ENCODE measurements at places on chromosomes 2 and 18. TPM values are rescaled to one million over a fixed set of nuclear protein-coding genes. Genes with fewer than 3 reads are reported as not detected.

DNA sequence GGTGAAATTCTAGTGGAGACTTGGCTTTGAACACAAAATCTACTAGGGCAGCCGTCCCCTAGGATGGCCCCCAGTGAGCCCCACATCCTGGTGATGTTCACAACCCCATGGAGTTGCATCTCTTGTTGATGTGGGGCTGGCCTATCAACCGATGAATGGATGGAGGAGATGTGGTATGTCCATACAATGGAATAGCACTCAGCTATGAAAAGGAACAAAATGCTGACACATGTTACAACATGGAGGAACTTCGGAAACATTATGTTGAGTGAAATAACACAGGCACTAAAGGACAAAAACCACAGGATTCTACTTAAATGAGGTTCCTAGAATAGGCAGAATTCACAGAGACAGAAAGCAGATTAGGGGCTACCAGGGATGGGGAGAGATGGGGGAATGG lies 80.1 kb upstream of the ASAP2 start:
- H3K27me3 ChIP-seq = peaks cover 2% of the 10 kb centered on the region
- no peak for DNase-seq
- no peaks in the 10 kb centered on the region for H3K4me1 ChIP-seq
- no peaks in the 10 kb centered on the region for H3K36me3 ChIP-seq
- H3K4me3 ChIP-seq = no peak overlapping the region

Gene SPP2
- not detected for total RNA-seq

- H3K27me3 ChIP-seq = peaks cover 2% of the 10 kb centered on the region
- peaks cover 39% of the 10 kb centered on the region for H3K4me1 ChIP-seq
- peaks cover 19% of the 10 kb centered on the region for H3K36me3 ChIP-seq
- peak; percentile 18 for DNase-seq
- no peak overlapping the region for H3K27ac ChIP-seq
- H3K4me3 ChIP-seq = no peak overlapping the region
Measured at GRCh38 chr2:46315103-46315890, 18.1 kb downstream of the EPAS1 start.

DNA sequence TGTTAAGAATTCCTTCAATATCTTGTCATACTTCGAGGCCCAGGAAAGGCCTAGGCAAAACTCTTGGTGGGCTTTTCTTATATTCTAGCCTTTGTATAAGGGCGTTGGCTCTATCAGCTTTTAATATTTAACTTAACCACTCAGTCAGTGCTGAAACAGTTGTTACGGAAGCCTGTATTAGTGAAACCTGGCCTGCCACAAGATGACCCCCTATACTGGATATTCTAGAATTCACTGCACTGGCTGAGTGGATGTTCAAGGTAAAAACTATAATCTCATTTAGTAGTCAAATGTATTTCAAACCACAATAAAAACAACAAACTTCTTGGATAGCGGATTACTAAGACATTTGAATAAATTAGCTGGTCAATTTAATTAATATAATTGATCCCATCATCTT lies 91.7 kb upstream of the HNMT start:
- H3K36me3 ChIP-seq = no peaks in the 10 kb centered on the region
- H3K27ac ChIP-seq = no peak overlapping the region
- H3K4me1 ChIP-seq = no peaks in the 10 kb centered on the region
- no peaks in the 10 kb centered on the region for H3K27me3 ChIP-seq
- H3K4me3 ChIP-seq = no peak overlapping the region

Gene GPBAR1
- total RNA-seq = 0.77 TPM

GRCh38 chr2:33246432-33246831 lies 230.0 kb upstream of the RASGRP3 start:
- peaks cover 14% of the 10 kb centered on the region for H3K4me1 ChIP-seq
- DNase-seq = no peak
- peaks cover 2% of the 10 kb centered on the region for H3K27me3 ChIP-seq
- no peak overlapping the region for H3K27ac ChIP-seq
- peaks cover 16% of the 10 kb centered on the region for H3K36me3 ChIP-seq

Gene AMER3
- total RNA-seq = 0.18 TPM

DNA sequence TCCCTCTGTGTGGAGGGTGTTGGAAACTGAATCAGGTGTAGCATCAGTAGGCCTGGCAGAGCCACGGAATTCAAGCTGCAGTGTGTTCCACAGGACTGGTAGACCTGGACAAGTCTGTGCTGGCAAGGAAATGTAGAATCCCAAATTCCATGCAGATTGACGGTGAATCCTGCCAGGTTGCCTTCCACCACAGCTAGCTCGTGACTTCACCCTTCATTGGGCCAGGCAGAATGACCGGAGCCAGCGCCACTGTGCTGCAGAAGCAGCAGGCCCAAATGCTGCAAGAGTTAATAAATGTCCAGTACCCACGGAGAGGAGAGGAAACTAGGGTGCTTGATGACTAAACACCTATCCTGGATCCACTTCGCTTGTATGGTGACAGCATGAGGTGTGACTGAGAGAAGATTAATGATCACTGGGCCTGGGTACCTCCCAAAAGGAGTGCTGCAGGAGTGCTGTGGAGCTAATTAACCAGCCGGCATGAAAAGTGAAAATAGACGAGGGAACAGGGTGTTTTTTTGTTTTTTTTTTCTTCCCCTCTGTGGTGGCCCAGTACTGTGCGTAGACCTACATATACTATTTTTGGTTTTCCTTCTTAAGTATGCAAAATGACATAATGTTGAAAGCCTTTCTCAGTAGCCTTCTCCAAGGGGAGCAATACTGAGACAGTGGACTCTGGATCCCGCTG lies 122.2 kb downstream of the TANC1 start:
- H3K27ac ChIP-seq = peak overlapping the region; percentile 73
- H3K4me1 ChIP-seq = peaks cover 81% of the 10 kb centered on the region
- H3K27me3 ChIP-seq = peaks cover 10% of the 10 kb centered on the region
- H3K4me3 ChIP-seq = no peak overlapping the region

DNA sequence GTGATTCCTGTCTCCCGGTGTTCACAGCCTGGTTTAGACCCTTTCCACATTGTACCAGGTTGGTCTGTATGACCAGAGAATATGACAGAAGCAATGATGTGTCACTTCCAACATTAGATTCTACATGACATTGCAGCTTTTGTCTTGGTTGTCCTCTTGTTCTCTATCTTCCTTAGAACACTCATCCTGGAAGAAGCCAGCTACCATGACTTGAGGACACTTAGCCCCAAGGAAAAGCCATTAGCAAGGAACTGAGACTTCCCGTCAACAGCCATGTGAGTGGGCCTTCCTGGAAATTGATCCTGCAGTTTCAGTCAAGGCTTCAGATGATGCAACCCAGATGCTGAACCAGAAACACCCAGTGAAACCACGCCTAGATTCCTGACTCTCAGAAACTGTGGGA lies 143.3 kb downstream of the MREG start:
- no peaks in the 10 kb centered on the region for H3K27me3 ChIP-seq
- H3K4me1 ChIP-seq = peaks cover 5% of the 10 kb centered on the region
- no peak for DNase-seq
- no peaks in the 10 kb centered on the region for H3K36me3 ChIP-seq
- H3K27ac ChIP-seq = no peak overlapping the region
